Esophagus squamous epithelium (tissue), 5 donors: ENCODE measurements at places on chromosomes 6 and 20. TPM values are rescaled to one million over a fixed set of nuclear protein-coding genes. Genes with fewer than 3 reads are reported as not detected.

- no peak for DNase-seq
These were observed 60.9 kb downstream of the DLL1 start for GRCh38 chr6:170229851-170230519.

DNA sequence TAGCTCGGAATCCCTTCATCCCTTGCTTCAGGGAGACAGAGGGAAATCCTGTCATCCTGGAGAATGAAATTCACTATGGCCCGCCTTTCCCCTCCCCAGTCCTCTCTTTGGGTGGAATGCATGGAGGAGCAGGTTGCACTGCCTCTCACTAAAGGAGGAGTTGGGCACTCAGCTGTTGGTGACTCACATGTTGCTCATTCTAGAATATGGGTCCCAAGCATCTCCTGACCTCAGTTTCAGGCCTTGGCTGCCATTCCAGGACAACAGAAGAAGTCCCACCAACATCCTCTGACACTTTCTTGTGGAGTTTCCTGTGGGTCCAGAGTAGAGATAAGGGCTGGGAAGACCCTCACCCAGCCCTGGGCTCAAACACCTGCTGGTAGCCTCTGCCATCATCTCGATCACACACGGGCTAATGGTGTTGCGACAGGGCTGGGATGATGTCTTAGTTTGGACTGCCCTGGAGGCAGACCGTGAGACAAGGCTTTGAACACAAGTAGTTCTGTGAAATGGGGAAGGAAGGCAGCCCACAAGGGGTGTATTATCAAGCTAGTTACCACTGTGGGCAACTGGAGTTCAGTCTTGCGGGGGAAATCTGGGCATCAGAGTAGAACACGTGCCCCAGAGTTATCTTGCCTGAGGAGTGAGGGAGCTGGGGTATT, 52.4 kb upstream of the RNF24 start:
- no peak for DNase-seq

DNA sequence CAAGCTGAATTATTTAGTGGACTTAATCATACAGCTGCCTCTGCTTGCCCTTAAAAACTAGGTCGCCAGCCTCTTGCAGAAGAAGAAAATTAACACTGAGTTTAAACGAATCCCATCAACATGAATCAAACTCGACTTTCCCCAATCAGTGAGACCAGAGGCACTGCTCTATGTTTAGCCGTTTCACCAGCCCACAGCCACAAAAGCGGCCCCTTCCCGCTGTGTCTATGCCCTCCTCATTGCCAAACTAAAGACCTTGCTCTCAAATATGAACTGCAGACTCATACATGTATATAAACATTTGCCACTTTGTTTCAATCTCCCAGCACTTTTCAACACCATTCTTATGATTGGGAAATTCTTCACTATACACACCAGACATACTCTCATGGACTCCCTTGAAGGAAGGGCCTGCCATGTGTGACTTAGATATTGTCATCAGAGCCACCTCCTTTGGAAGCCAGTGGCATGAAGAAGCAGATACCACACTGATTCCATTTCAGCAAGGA, 105.8 kb upstream of the ADGRF1 start:
- no peak for DNase-seq

DNA sequence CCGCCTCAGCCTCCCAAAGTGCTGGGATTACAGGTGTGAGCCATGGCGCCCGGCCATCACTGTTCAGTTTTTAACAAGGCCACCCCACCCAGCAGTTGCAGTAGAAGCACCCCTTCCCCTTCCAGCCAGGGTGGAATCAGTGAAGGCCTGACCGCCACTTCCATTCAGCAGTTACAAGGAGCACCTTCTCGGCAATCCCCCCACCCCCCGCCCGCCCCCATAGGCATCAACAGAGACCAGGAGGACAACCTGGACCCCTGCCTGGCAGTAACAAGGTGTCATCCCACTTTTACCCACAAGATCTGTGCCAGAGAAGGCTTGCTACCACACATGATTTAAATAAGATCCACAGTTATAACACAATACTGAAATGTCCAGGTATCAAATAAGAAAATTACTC, 23.1 kb downstream of the NCR2 start:
- DNase-seq, result no peak

The SIRPA gene
- total RNA-seq, result 23.4 TPM

The COL21A1 gene
- 1.3 TPM for total RNA-seq

DNA sequence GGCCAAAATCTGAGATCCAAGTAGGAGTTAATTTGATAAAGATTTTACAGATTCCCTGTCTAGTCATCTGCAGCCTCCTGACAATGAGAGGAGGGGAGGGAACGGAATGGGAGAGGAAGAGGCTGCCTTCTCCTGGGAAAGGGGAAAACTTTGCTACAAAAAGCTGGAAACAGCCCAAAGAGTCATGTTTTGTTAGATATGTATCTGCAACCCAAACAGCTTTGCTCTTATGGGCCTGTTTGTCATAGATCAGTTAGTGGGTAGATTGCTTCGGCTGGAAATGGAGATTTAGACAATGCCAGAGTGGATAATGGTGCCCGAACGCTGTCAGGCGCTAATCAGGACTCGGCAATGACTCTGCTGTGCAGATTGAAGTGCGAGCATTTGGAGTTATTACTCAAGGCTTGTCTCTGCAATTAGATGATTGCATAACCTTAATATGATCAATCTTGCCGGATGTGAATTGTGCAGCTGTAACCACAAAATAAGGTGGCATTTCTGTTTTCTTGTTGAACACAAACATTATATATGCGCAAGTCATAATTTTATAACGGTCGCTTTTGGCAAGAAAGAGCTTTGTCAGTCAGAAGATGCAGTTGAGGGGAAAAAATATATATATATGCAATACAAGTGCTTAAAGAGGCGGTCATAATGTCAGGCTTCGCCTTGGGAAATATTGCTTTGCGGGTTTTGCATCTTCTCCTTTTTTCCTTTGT, 92.4 kb upstream of the MAFB start:
- no peak for DNase-seq

- DNase-seq, result no peak
These were observed 17.2 kb downstream of the FAM184A start for GRCh38 chr6:119061215-119061614.

The TBC1D32 gene
- total RNA-seq, result 2.2 TPM

- DNase-seq, result no peak
These were observed 58.4 kb downstream of the SNAP25 start for GRCh38 chr20:10276878-10277580.

GRCh38 chr6:56984361-56984760, 29.5 kb downstream of the BEND6 start:
- no peak for DNase-seq

GRCh38 chr6:35359744-35360348, 17.5 kb downstream of the PPARD start:
- no peak for DNase-seq

- DNase-seq, result no peak
These were observed 3.2 kb upstream of the OGFR start for GRCh38 chr20:62801284-62802010.

The OOEP gene
- total RNA-seq, result not detected

DNA sequence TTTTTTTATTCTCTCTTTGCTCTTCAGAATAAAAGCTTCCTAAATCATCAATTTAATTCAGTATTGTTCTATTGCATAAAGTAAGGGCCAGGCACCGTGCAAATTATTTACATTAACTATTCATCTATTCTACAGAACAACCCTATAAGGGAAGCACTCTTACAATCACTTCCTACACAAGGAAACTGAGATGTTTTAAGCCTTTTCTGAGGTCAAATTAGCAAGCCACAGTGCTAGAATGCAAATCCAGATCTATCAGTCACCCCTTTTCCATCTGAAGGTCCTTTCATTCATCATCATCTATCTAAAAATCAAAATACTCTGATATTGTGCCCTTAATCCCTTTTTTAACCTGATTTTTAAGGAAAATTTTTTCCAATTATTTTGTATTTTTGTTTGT, 31.2 kb downstream of the FRK start:
- no peak for DNase-seq

DNA sequence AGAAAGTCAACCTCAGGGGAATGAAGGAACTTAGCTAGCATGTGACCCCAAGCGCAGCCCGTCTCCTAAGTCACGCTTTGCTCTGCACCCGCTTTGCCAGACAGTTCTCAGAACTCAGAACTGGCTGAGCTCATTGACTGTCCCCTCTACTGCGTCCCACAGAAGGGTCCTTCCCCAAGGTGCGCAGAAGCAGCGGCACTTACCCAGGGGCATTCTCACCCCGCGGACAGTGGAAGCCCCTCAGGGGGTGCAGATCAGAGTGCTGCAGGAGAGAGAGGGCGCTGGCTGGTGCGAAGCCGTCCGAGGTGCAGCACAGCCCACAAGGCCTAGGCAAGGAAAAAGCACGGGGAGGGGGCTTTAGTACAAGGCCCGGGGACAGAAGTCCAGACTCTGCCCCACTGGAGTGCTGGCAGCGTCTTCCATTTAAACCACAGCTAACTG, 807 bp downstream of the SNHG17 start:
- no peak for DNase-seq

The OR2H1 gene
- not detected for total RNA-seq

GRCh38 chr20:62208061-62208794, 11.8 kb downstream of the HRH3 start:
- DNase-seq, result no peak

DNA sequence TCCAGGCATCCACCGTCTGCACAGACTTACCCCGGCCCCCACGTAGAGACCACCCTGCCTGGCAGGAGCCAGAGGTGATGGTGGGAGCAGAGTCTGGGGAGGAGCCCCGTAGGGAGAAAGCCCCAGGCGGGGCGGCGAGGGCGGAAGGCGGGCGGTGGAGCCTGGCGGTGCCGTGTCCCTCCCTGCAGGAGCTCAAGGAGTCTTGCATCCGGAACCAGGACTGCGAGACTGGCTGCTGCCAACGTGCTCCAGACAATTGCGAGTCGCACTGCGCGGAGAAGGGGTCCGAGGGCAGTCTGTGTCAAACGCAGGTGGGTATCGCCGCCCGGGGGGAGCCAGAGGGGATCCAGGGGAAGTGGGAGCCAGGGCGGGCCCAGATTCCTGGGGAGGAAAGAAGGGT, 6.0 kb downstream of the CLPSL1 start:
- DNase-seq, result no peak

DNA sequence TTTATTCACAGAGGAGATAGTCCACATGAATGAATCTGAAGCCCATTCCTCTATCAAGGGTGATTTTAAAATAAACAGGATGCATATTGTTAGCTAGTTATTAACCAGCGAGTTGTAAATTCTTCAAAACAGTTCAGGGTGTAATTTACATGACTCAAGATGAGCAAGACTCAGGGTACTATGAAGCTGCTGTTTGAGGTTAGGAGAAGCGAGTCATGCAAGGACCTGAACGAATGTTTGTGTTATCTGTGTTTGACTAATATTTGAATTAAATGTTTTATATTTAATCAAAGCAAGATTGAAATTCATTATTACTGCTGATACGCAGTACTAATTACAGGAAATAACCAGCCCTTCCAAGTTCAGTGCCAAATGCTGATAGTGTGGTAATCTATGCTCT, 191.1 kb downstream of the SAMD5 start:
- DNase-seq, result no peak

DNA sequence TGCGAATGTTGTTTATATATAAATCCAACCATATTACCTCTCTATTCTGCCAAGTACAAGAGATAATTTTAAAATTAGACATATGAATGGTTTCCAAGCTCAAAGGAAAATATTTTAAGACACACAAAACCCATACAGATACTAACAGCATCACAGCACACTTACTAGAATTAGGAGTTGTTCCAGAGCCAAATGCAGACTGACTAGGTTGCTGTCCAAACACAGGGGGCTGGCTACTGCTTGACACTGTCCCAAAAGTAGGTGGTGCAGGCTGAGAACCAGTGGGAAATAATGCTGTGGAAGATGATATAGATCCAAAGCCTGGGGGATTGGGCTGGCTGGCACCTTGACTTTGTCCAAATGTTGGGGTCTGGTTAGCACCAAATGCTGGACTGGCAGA, 24.3 kb downstream of the FAM8A1 start:
- DNase-seq, result no peak

The RSPH3 gene
- total RNA-seq, result 9.8 TPM

DNA sequence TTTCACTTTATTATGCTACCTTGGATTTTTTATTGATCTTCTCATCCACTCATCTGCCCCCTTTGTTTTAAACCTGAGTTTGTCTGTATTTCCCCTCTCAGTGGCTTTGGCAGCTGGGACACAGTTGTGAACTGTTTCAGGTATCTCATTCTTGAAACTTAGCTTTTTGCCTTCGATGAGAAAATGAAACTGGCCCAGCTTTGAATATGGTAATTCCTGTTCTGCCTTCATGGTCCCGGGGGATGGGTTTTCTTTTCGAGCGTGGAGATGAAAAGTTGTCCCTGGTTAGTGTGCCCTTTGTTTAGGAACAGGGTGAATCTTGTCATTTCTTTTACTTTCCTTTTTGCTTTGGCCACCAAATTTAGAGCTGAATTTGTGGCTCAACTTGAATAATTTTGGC, 25.6 kb downstream of the DHX35 start:
- DNase-seq, result no peak

GRCh38 chr20:55099251-55099650, 623.9 kb downstream of the DOK5 start:
- no peak for DNase-seq

The NPEPL1 gene
- total RNA-seq, result 21.8 TPM

- DNase-seq, result no peak
These were observed 127.7 kb downstream of the TSHZ2 start for GRCh38 chr20:53099856-53100255.

- no peak for DNase-seq
These were observed 25.2 kb upstream of the RNF24 start for GRCh38 chr20:4040283-4041179.

DNA sequence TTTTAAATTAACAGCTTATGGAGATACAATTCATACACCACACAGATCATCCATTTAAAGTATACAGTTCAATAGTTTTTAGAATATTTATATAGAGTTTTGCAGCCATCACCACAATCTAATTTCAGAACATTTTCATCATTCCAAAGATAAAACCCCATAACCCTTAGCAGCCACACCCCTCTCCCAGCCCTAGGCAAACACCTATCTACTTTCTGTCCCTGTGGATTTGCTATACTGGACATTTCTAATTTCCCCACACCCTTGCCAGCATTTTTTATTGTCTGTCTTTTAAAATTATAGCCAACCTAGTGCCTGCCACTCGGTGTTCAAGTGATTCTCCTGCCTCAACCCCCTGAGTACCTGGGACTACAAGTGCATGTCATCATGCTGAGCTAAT, 23.0 kb upstream of the AKAP7 start:
- DNase-seq, result no peak

- no peak for DNase-seq
These were observed 64.8 kb downstream of the KIAA0319 start for GRCh38 chr6:24581084-24581669.

The ANKRD66 gene
- not detected for total RNA-seq

DNA sequence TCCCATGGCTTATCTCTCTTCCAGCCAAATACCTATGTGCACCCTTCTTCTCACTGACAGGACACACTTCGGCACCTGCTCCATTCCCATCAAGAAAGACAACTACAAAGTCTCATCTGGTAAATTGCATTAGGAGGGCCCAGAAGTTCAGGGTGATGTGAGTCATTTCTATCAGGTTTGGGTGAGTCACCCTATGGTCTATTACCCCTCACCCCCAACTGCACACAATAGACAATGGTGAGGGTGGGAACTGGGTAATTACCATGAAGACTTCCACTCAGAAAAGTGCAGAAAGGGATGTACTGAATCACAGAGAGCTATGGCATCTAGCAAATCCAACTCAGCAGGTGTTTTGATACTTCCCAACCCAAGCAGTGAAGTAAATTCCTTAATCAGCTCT, 54.8 kb downstream of the OPN5 start:
- DNase-seq, result no peak
